ENCODE measurements at places on chromosomes 5 and 9.

GRCh38 chr9:2771087-2771486 is 53.8 kb downstream of the KCNV2 start:
- DNase-seq: no peak

GRCh38 chr9:137302449-137303150 is 529 bp upstream of the NRARP start:
- DNase-seq: no peak

DNA sequence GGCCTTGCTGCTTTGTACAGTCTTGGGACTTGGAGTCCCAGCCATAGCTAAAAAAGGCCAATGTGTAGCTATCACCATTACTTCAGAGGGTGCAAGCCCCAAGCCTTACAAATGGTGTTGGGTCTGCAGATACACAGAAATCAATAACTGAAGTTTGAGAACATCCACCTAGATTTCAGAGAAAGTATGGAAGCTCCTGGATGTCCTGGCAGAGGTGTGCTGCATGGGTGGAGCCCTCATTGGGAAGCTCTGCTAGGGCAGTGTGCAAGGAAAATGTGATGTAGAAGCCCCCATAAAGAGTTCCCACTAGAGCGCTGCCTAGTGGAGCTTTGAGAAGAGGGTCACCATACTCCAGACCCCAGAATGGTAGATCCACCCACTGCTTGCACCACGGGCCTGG is 626.7 kb upstream of the COX7C start:
- DNase-seq: no peak

DNA sequence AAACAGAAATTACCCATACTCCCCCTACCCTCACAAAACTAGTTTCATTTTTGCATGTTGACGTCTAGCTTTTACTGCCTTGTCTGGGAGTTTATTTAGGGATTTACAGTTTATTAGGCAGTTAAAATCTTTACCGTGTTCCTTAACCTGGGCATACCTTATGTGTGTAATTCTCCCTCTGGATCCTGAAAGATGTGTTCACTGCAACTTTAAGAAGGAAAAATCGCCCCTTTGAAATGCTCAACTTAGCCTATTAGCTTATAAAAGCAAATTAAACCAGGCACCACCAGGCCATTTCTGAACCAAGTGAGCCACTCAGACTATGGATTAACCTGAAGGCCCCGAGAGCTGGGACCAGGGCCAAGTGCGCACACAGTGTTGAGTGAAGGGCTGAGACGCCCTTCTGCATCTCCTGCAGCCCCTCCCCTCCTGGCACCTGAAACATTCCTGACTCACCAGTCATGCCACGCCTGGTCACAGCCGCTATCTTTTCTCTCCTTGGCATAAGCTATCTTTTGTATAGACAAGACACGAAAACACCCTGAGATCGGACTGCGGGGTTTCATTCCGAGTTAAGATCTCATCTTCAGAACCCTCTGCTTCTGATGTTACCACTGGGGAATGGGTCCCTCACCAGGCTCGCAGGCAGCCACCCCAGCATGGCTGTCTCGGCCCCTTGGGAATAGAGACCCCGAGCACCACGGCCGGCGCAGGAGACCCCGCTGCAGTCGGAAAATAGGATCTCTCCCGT is 111.9 kb downstream of the ROR2 start:
- DNase-seq: no peak

DNA sequence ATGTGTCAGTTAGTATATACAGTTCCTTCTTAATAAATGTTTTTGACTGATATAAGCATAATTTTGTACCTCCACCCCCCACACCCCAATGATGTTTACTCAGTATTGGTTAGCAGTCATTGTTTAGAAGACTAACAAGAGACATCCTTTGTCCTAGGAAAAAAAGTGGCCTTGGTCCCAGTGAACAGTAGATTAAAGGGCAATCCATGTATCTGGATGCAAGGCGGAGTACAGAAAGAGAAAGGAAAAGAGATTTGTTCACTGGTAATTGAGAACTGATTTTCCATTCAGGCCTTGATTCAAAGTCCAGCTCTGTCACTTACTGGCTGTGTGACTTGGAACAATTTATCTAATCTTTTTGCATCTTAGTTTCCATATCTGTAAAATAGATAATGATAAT is 4.6 kb downstream of the RALGPS1 start:
- no peak for DNase-seq
